ENCODE measurements at places on chromosomes 11 and 22. TPM values are rescaled to one million over a fixed set of nuclear protein-coding genes. Genes with fewer than 3 reads are reported as not detected.

- no peak for DNase-seq
These were observed 89.8 kb upstream of the RTL6 start for GRCh38 chr22:44587737-44588310.

DNA sequence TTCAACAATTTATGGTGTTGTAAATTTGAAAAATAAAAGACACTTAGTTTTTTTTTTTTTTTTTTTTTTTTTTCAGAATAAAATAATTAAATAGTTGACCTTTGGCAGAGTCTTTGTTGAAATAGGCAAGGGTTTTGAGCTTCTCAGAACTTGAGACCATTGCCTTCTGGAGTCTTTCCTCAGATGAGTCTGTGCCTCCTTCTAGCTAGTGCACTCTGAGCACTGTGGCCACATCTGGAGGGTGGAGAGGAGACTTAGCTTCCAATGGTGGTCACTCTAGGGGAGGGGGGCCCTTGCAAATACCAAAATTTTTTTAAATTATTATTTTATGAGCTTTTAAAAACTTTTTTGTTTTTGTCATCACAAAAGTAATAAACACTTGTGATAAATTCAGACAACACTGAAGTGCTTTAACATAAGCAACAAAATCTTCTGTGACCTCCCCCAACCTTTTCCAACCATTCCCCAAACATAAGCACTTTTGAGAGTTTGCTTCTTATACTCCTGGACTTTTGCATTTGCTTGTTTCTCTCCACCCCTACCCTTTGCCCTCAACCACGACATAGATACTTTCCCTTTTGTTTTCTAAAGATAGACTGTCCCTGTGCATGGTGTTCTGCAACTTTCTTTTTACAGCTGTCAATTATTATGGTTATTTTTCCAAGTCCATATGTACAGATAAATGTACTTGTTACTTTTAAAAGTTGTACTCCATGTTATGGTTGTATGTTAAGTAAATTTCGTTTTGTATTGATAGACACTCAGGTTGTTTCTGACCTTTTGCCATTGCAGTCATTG is 41.1 kb downstream of the BMAL1 start:
- DNase-seq, result no peak

- no peak for DNase-seq
These were observed 8.5 kb downstream of the CCDC88B start for GRCh38 chr11:64348383-64349024.

DNA sequence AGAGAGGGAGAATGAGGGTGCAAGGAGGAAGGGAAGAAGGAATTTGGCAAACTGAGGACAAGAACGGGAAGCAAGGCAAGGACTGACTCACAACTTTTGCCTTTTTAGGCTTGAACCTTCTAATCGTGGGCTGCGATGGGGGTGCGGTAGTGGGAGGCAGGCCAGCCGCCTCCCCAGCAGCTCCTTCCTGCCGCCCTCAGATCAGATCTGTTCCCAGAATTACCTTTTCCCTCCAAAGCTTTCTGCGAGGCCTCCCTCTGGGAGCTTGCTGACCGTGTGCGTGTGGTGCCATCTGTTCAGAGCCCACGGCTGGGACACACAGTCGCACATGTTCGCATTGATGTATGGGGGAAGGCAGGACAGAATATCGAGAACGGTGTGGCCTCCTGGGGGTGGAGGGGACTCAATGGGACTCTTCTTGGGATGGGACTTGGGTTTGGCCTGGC is 86.9 kb upstream of the PARVA start:
- DNase-seq, result no peak

DNA sequence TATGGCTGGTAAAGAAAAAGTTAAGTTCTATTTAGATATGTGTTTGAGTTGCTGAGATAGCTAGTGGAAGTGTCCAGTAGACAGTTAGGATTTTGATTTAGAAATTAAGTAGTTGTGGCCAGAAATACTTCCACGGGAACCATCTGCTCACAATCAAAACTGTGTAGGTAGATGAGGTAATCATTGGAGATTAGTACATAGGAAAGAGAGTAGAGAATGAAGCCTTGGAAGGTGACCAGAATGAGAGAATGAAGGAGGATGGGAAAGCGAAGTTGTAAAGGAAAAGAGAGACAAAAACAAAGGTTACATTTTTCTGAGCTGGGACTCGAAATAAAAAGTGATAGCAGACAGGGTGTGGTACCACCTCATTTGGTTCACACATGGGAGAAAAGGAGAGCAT is 296.9 kb upstream of the SORL1-AS1 start:
- DNase-seq, result no peak

GRCh38 chr22:40203572-40203971 is 25.8 kb downstream of the TNRC6B start:
- DNase-seq, result no peak

DNA sequence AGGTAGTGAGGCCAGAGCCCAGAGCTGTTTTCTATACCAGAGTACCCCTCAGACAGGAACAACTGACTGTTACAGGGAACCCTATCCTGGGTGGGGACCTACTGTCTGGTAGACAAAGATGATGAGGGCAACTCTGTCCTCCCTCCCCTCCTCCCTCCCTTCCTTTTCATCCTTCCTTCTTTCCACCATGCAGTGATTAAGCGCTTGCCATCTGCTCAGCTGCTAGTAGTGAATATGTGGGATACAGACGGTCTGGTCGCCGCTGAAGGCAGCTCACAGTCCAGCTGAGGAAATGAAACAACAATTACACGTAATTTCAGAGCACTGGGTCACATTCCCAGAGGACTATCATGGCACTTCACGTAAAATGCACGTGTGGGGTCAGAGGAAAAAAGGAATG is 597.1 kb downstream of the BUD13 start:
- no peak for DNase-seq

- DNase-seq, result no peak
These were observed 49.7 kb downstream of the LIF start for GRCh38 chr22:30196880-30197336.

Gene ART1
- not detected for polyA plus RNA-seq

Gene SSH3
- polyA plus RNA-seq, result 34.8 TPM

Gene CASP5
- polyA plus RNA-seq, result not detected

Gene TREH
- polyA plus RNA-seq, result not detected

Gene NEU3
- polyA plus RNA-seq, result 9.3 TPM

Gene MS4A3
- not detected for polyA plus RNA-seq

Gene OR8G5
- polyA plus RNA-seq, result not detected
